T-helper 2 cell (primary cell): ENCODE measurements at places on chromosomes 13 and 19.

DNA sequence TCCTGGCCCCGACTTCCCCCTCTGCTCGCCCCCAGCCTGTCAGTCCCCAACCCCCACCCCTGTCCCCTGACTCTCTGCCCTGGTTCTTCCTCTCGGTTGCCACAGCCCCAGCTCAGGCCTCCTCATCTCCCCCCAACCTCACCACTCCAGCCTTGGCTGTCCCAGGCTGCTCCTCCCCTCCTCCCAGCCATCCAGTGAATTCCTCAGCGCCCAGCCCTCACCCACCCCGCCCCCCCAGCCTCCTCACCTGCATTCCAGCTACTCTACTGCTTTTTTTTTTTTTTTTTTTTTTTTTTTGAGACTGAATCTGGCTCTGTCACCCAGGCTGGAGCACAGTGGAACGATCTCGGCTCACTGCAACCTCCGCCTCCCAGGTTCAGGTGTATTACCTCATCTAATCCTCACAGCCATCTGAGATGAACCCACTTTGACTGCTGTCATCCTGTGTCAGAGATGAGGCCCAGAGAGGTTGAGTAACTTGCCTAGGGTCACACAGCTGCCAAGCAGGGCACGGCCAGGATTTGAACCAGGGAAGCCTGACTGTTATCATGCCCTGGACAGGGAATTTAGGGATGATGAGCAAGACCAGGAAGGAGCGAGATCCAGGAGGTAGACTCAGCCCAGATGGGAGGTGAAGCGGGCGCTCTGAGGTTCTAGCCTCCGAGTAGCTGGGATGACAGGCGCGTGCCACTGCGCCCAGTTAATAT lies 2.6 kb downstream of the SULT2B1 start:
- no peak for DNase-seq

DNA sequence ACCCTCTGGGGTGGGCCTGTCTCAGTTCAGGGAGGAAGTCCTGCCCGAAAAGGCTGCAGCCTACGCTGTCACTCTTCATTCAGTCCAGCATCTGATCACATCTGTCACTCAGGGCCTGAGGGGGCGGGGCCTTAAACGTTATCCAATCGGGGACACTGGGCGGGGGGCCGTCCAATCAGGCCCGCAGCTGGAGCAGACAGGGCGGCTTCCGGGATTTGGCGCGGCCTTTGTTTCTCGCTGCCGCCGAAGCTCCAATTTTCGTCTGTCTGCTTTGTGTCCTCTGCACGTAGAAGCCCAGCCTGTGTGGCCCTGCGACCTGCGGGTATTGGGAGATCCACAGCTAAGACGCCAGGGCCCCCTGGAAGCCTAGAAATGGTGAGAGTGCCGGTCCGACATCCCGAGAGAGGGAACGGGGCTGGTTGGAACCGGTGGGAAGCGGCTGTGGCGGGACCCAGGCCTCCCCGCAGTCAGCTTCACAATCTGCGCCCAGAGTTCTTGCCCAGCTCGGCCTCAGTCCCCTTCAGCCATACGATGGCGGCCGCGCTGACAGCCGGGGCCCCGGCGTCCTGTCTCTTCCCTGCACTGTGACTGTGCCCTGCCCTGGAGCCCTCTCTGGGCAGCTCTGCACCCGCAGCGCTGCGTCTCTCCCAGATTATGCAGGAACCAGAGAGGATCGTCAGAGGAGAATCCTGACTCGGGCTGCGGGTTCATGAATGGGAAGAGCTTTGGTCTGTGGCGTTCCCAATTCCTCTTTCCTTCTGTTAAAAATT lies at the start of gene ZNF730:
ZNF730 (plus strand) TSS at position 224 of the 770 bp plus-strand sequence; CDS start at position 373, 149 bp downstream.
- no peak for DNase-seq

DNA sequence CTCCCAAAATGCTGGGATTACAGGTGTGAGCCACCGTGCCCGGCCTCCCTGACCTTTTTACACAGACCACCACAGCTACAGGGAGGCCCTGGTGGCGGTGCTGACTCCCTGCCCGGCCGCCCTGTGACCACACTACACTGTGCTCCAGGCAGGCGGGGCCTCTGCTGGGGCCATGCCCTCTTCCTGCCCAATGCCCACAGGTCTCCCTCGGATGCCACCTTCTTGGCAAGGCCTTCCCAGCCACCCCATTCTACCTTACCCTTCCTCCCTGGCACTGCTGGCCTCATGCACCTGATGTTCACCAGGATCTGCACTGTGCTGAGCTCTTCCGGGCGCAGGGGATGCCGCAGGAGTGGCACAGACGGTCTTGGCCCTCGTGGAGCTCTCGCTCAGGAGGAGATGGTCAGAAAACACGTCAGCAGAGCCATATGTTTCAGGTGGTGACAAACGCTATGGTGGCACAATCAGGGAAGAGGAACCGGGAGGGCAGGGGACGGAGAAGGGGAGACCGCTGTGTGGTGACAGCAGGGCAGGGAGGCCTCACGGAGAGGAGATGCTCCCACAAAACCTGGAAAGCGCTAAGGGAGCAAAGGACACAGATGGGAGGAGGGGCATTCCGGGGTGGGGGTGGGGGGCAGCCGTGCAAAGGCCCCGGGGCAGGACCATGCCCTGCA lies 4.1 kb downstream of the PIP5K1C start:
- no peak for DNase-seq

DNA sequence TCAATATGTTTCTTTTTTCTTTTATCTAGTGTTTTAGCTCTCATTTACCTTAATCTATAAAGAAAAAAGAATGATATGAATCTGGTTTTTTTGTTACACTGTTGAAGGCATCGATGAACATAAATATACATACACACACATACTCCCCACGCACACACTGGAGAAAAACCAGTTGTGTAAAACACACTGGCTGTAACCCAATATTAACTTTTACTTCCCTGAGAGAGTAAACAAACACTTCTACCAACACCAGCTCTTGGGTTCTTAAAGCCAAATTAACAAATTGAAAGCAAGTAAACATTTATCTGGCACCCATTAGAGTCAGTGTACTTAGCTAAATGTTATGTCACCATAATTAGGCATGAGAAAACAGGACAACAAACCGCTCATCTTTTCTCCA lies 145.7 kb downstream of the ABCC4 start:
- no peak for DNase-seq

DNA sequence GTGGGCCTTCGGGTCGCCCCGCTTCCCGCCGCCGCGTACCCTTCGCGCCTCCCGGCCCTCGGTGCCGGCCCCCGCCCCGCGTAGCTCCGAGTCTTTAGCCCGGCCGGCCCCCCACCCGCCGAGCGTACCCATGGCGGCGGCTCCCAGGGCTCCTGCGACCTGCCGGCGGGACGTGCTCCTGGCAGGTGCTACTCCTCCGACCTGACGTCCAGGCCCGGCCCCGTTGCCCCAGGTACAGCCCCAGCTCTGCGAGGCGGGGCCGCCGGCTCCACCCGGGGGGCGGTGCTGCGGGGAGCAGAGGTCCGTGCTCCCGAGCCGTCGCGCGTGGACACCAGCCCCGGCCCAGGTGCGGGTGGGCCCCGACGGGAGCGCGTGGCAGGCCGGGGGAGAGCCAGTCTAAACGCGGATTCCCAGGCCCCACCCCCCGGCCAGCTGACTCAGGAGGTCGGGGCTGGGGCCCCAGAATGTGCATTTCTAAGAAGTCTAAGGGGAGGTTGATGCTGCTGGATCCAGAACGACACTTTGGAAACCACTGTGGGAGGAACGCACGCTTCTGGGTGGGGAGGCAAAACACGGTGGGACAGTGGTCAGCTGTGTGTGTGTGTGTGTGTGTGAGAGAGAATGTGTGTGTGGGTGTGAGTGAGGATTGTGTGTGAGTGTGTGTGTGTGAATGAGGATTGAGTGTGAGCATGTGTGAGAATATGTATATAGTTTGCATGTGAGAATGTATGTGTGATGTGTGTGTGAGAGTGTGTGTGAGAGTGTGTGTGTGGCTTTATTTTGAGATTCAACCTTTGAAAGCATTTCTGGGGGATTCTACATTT lies at the start of gene SLC15A1:
SLC15A1 (minus strand) TSS at position 206 of the 824 bp plus-strand sequence; CDS start at position 132, 74 bp downstream.
- DNase-seq, result no peak

- DNase-seq, result no peak
Measured at GRCh38 chr19:44908836-44909261, 3.3 kb downstream of the APOE start.

DNA sequence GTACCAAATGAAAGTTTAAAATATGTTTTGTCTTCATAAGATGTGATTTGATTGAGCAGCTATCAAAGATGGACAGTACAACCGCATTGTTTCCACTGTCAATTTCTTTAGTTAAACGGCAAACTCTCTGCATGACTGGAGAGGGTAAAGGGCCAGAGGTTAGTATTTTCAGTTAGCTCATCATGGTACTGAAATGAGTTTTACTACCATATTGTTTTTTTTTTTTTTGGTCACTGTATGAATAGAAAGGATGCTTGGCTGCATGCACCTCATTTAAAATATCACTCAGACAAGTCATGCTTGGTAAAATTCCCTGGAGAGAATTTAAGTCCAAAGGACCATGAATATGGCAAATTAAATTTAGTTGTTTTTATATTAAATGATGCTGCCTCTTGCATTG lies 942.1 kb upstream of the SPRY2 start:
- no peak for DNase-seq

GRCh38 chr19:5991244-5991838 lies 13.4 kb upstream of the RANBP3 start:
- no peak for DNase-seq

GRCh38 chr13:50203256-50203941 lies 188.2 kb downstream of the KCNRG start:
- no peak for DNase-seq

DNA sequence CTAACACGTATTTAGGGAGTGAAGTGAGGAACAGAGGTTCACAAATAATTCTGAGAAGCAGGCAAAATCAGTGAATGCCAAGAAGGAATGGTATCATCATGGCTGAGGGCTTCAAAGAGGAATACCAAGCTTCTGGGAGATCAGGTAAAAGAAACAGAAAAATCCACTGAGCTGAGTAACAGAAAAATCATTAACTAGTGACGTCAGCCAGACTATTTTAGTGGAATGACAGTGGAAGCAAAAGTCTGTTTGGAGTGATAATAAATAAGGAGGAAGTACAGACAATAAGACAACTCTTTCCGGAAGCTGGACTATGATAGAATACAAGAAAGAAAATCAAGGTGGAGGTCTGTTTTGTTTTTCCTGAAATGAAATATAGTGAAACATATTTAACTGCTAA lies 83.5 kb downstream of the SACS start:
- DNase-seq, result no peak

- DNase-seq, result no peak
Measured at GRCh38 chr13:73910733-73911132, 223.5 kb downstream of the KLF12 start.

- no peak for DNase-seq
Measured at GRCh38 chr19:51204321-51204720, 20.6 kb upstream of the CD33 start.

DNA sequence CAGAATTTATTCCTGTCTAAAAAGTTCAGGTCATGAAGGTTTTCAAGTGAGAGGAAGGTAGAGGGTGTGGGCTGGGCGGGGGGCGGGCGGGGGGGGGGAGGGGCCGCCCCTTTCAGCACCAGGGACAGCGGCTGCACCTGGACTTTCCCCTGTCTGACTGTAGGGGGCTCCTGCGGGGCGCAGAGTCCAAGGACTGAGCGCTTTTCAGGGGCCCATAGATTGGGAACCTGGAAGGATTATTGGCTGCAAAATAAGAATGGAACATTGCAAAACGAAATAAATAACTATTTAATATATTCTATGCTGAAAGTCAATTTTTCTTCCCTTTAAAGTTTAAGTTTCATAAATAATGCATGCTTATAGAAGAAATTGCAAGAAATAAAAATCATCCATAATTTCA lies 8.9 kb upstream of the CYP4F3 start:
- DNase-seq, result peak; percentile 16

DNA sequence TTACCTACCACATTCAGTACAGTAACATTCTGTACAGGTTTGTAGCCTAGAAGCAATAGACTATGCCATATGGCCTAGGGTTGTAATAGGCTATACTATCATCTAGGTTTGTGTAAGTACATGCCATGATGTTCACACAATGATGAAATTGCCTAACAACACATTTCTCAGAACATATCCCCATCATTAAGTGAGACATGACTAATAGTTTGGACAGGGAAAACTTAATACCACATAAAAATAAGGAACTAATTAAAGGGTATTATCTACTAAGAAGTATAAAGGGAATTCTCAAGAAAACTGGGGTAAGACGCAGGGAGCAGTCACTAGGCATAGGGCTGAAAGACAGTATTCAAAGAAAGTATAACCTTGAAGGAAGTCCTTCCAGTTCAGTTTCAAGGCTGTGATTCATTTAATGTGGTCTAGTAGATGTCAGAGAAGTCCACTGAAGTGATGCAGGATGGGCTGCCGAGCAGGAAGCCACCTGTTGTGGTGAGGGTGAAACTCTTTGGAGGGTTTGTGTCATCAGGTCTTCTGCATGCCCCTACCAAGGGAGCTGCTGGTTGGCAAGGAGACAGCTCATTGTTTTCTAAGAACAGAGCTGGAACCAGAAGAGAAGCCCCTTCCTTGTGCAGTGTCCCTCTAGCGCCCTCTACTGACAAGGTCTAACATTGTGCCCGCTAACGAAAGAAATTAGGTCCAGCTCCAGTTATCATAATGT lies 122.9 kb downstream of the OLFM4 start:
- no peak for DNase-seq

DNA sequence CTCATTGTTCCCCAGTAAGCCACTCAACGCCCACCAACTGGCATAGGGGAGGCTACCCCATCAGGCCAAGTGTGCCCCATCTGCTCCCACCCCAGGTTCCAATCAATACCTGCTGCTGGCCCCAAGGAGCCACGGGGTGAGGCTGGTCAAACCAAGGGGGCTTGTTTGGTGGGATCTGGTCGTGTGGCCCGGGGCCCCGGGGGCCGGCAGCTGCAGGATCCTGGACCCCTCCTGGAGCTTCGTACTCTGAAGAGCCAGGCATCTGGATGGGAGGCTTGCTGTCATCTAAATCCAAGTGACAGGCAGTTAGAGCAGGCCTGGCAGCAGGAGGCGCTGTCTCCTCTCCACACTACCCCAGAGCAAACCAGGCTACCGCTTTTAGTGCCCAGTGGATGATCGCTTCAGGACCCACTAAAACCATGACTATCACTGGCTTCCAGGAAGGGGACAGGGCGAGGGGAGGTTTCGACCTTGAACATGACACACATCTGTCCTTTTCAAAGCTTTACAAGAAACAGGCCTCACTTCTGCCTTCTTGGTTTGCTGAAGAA lies 14.2 kb downstream of the CHERP start:
- DNase-seq, result peak; percentile 18

GRCh38 chr13:44601586-44601985 lies 25.5 kb upstream of the TSC22D1 start:
- DNase-seq, result no peak
